ENCODE measurements at places on chromosomes 4 and X. TPM values are rescaled to one million over a fixed set of nuclear protein-coding genes. Genes with fewer than 3 reads are reported as not detected.

DDIT4L gene
- total RNA-seq, result 5.4 TPM

PLAC8 gene
- total RNA-seq, result 0.09 TPM

MAGEB3 gene
- total RNA-seq, result not detected

SHISA3 gene
- total RNA-seq, result 3.9 TPM

RTL3 gene
- total RNA-seq, result under 0.01 TPM

HMX1 gene
- total RNA-seq, result not detected

FGF13 gene
- total RNA-seq, result 0.09 TPM

SHROOM4 gene
- 27.8 TPM for total RNA-seq

PAGE2B gene
- total RNA-seq, result not detected

PDE5A gene
- 2.6 TPM for total RNA-seq

FAM9C gene
- not detected for total RNA-seq

ITM2A gene
- 14.5 TPM for total RNA-seq

FRAS1 gene
- total RNA-seq, result 4.1 TPM

C4orf50 gene
- total RNA-seq, result not detected

JAKMIP1 gene
- not detected for total RNA-seq

NLRP2B gene
- under 0.01 TPM for total RNA-seq

MID2 gene
- 33.2 TPM for total RNA-seq

USP17L10 gene
- total RNA-seq, result not detected

All from endothelial cell of coronary artery (primary cell).